ENCODE measurements at places on chromosomes 12 and 14. TPM values are rescaled to one million over a fixed set of nuclear protein-coding genes. Genes with fewer than 3 reads are reported as not detected.

The P2RX2 gene
- total RNA-seq, result not detected

The OLR1 gene
- 0.81 TPM for total RNA-seq

The TAS2R10 gene
- total RNA-seq, result not detected

The ATL1 gene
- 1.7 TPM for total RNA-seq

All from right cardiac atrium (tissue), 5 donors.